Activated naive CD8-positive, alpha-beta T cell treated with anti-CD3 and anti-CD28 coated beads, Interleukin-2, amount 50 U/mL, for 24 hours (primary cell): ENCODE measurements at places on chromosomes 3 and 15.

DNA sequence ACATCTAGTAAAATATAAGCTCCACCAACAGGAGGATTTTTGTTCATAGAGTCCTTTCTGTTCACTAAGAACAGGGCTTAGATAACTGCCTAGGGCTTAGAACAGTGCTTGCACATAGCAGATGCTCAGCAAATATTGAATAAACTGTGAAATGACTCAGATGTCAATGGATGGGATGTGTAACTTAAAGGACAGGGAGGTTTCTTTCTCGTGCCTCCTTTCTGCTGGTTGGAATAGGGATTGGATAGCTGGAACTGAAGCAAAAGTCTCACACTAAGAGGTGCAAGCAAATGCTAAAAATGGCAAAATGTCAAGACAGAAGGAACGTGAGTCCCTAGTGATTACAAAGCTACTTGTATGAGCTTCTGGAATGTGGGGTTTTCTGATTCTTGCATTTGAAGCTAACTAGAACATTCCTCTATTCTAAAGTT, 392.8 kb upstream of the WNT5A start:
- no peak for DNase-seq

DNA sequence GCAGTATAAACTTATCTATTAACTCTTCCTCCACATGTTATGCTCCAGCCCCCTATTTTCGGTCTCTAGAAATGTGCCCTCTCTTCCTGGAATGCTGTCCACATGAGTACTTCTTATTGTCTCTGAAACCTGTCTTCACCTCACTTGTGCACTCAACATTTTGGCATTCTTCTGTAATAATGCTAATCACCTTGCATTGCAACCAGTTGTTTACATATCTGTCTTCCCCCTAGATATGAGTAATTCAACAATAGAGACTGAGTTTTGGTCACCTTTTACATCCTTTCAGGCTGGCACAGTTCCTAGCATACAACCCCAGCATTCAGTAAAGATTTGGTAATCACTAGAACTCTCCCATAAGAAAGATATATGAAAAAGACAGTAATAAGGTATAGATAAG, 17.2 kb downstream of the CCDC80 start:
- DNase-seq: no peak

GRCh38 chr3:197420566-197420965, 122.2 kb upstream of the DLG1 start:
- DNase-seq: no peak

GRCh38 chr3:57661404-57661803, 31.5 kb downstream of the DENND6A start:
- DNase-seq: no peak

DNA sequence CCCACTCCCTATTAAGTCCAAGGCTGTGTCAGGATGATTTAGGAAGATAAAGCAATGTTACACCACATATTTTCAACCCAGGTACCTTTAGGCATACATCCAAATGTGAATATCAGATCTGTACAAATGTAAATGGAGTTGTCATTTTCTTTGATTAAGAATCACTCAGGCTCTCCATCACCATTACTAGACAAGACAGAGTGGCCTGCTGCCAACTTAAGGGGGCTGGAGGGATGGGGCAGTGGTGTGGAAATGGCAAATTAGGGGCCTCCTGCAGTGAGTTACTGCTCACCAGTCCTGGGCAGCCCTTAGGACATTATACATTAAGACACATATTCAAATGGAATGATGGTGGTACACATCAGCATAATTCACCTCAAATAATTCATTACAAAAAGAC, 211.0 kb downstream of the TNIK start:
- DNase-seq: no peak

- peak; percentile 39 for DNase-seq
Observed at GRCh38 chr15:39583596-39584265, 2.9 kb downstream of the THBS1 start.

GRCh38 chr3:10359761-10360161, 38.8 kb upstream of the SEC13 start:
- no peak for DNase-seq

DNA sequence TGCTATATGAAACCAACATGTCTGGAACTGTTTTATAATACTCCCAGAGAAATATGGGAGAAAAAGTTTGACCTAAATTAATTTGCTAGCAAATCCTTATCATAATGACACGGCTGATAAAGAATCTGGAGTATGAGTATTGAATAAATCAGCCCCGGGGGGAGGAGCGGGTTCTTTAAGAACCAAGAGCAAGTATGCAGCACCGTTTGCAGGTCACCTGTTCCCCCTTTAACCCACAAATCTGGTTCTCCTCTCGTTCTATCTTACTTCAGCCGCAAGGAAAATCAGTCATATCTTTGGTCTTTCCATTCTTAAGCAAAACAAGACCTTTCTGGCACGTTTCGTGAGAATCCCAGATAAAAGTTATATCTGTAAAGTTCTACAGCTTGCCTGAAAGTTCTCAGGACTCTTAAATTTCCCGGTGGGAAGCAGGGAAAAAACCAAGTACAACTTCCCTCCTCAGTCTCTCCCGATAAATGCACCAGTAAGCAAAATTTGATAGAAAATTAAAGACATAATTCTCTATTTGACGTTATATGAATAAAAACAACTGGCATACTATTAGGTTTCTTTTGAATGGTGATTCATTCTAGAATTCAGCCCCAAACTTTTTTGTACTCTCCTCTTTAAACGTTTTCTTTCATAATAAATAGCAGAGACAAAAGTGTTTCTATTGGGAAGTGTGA, 348.6 kb downstream of the ZBBX start:
- no peak for DNase-seq

DNA sequence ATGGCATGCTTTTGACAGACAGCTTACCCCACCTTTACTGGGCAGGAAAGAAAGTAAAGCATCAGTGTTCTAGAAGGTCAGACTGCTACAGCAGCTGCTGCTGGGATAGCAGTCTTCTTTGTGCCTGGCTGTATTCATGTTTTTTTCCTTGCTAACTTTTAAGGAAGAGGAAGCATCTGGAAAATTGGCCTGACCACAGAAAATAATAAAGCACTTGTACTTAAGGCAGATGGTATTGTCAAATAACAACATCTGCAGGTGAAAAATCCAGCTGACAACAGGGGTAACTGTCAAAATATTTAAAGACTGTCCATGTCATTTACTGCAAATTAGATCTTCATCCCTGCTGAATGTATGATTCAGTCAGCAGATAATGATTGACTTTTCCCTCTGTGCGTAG, 229.0 kb downstream of the OXSM start:
- no peak for DNase-seq

GRCh38 chr3:114756506-114757279, 390.4 kb downstream of the ZBTB20 start:
- DNase-seq: no peak
